ENCODE measurements at places on chromosomes 6 and 20.
A peak's percentile ranks its signal among the peaks of the same experiment; 100 is the strongest.

GRCh38 chr6:127518710-127519468 is at the start of gene MTCL3:
Gene MTCL3 (minus strand): TSS chr6:127519335.
- DNase-seq: peak; percentile 66

DNA sequence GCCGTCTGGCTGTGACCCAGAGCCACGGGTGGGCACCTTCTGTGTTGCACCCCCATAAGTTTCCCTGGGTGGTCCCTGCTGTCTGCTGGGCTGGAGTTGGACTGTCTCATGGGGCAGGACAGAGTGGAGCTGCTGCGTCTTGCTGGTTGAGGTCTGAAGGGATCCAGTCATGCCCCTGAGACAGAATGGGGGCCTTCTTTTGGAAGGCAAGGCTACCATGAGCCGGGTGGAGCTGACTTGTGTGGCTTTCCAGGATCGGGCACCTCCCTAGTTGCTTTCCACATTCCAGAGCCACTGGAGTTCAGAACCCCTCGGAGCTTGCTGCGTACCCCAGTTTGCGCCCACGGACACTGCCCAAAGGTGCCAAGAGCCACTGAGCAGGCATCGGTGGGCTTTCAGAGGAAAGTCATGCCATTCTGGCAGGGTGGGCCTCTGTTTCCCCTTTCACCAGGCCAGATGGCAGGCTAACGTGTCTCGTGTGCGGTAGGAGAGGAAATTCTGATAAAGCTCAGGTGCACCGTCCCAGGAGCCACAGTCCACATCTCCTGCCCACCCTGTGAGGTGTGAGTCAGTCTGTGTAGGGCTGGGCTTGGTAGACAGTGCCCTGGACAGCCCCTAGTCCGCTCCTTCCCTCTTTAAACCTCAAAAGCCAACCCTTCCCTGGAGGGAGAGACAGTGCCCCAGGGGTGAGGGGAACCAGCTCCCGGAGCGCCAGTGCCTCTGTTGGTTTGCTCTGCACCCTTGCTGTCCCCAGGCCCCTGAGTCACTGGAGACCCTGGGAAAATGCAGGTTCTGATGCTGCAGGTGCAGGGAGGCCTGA is 125.3 kb downstream of the SYCP2 start:
- no peak for DNase-seq

DNA sequence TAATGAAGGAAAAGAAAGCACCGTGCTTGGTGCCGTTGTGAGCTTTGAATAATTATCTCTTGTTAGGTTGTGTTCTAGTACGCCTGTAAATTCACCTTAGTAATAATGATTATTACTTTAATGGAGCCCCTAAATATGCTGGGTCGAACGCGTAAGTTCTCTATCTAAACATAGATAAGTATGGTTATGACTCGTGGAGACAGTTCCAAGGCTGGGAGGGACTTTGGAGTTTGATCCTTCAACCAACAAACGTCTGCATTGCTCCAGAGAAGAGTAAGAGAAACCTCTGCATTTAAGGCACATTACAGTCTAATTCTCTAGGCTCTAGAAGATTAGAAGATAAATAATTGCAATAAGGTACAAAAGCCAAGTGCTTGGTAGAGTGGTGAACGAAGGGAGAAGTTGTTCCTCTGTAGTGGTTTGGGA is 514 bp downstream of the ACOT13 start:
- peak; percentile 28 for DNase-seq

DNA sequence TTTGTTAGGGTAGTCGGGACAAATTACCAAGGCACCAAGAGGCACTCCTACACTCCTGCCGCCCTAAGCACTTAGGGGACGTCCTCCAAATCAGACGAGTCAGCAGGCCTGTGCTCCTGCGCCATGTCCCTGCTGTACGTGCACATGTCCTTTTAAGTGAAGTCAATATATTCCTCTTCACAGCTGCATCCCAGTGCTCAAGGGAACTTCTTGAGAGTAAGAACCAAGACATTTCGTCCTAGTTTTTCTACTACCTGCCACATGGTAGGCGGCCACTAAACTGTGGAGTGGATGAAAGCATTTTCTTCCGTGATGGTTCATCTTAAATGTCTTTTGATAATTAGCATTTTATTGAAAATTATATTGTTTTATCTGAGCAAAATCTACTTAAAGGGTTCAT is 100.7 kb downstream of the RPP40 start:
- DNase-seq: no peak

- DNase-seq: peak; percentile 95
These were observed 53.7 kb downstream of the BMP7 start for GRCh38 chr20:57212534-57213276.

DNA sequence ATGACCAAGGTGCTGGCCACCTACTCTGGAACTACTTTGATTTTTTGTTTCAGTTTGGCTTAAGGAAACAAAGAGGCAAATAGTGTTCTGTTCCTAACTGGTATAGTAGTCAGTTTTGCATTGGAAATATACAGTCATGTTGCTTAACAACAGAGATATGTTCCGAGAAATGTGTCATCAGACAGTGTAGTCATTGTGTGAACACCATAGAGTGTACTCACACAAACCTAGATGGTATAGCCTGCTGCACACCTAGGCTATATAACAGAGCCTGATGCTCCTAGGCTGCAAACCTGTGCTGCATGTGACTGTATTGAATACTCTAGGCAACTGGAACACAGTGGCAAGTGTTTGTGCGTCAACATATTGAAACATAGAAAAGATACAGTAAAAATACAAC is 80.4 kb downstream of the ARID1B start:
- DNase-seq: peak; percentile 54

DNA sequence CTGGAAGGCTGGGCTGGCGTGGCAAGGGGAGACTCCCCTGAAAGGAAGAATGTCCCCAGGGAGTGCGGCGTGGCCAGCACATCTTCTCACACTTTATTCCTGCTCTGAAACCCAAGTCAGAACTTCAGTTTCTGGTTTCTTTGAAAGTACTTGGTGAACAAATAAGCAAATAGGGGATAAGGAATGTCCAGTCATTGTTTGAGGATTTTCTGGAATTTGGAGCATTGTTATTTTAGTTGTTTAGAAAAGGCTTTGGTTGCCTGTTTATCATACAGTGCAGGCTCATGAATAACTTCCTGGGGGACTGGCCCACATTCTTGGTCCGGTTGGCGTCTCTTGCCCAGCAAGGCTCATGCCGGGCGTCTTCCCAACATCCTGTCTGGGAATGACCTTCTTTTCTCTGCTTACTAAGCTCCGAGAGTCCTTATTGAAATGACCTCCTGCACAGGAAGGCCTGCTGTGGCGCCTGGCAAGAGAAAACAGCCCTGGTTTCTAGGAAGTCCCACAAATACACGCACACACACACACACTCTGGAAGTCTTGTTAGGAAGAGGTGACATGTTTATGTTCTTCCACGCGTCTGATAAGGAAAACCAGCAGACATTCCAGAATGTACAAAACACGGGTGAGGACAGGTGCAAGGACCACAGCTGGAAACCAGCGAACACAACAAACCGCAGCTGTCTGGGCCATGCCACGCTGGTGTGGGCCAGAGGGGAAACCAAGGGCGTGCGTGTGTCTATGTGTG is 71.9 kb downstream of the TMEM170B start:
- peak; percentile 98 for DNase-seq

GRCh38 chr6:122075084-122075838 is 324.2 kb upstream of the HSF2 start:
- DNase-seq: no peak

DNA sequence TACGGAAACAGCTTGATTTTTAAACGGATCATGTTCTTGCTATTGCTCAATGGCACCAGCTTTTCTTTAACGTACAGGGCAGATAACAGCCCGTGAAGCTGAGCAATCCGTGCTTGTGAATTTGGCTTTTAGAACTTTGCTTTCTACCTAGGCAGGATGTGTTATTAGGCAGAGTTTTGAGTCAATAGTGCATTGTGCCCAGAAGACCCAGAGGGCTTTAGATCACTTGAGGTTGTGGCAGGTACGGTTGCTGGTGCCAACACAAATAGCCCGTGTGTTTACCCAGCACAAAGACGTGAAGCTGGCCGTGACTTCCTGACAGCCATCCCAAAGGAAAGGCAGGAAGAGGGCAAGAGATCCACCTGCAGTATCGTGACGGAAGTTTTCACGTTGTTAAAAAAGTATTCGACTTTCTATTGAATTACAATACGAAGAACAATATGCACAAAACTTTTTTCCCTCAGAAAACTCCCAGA is 117.4 kb upstream of the FRMD1 start:
- DNase-seq: no peak

DNA sequence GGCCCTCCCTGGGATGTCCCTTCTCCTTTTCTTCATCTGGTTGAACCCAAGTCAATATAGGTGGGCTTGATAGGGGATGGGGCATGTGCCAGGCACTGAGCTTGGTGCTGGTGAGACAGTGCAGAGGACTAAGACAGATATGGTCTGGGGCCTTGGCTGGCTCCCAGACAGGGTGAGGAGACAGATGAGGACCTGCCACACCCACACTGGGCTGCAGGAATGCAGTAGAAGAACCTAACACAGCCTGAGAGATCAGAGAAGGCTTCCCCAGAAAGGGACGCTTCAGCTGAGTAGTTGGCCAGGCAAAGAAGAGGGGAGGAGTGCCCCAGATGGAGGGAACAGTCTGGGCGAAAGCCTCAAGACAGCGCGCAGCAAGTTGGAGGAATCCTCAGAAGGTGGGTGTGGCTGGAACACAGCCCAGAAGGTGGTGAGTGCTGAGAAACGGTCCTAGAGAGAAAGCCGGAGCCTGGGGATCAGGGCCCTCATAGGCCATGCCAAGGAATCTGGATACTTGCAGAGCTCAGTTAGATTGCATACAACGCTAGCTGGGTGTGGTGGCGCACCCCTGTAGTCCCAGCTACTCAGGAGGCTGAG is 26.4 kb downstream of the CD40 start:
- no peak for DNase-seq

DNA sequence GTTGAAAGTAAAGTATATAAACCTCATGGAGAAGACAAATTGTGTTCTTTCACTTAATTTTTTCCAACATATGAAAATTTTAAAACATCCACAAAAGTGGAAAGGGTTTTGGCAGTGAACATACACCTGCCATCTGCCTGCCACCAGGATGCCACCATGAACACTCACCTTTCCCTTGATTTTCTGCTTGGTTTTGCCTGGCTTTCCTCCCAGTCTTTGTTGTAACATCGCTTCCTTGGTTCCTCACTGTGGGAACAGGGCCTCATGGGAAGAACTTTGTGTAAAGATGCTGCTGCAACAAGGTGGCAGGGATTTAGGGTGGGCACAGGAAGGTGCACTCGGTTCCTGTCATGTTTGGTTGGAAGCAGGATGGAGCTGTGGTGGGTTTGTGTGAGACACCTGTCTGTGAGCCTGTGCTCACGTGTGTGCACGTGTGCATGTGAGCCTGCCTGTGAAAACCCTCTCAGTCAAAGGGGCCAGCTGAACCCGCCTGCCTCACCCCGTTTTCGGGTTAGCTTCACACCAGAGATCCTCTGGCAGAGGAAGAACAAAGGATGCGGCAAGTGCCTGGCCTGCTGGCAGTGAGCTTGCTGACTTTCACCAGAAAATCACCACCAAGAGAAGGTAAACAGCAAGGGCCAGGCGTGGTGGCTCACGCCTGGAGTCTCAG is 11.0 kb upstream of the RBM38 start:
- no peak for DNase-seq

- DNase-seq: no peak
These were observed 884.5 kb upstream of the GJE1 start for GRCh38 chr6:141248021-141248799.

DNA sequence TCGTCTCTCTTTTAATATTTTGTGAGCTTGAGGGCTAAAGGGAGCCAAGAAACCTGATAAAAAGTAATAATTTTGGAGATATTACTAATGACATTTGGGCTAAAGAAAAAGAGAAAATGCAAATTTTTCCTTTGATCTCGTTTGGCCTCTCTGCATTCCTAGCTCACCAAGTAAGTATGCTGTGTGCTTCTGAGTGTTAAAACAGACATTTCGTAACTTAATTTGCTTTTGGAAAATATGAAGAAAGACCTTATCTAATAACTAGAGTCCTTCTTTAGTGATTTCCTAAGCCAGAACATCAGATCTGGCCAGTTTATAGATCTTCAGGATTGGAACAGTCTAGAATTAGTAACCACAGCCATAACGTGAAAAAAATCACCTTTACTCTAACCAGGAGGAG is 872.9 kb upstream of the SLC35B3 start:
- DNase-seq: no peak

DNA sequence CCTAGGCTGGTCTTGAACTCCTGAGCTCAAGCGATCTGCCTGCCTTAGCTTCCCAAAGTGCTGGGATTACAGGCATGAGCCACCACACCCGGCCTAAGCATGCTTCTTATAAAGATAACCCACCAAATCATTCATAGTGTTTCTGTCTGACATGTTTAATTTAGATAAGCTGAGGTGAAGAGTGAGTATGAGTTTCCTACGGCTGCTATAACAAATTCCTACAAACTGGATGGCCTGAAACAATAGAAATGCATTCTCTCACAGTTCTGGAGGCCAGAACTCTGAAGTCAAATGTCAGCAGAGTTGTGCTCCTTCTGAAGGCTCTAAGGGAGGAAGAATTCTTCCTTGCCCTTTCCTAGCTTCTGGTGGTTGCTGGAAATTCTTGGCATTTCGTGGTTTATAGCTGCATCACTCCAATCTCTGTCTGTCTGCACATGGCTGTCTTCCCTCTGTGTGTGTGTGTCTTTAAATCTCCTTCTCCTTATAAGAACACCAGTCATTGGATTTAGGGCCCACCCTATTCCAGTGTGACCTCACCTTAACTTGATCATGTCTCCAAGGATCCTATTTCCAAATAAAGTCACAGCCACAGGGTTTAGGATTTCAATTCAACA is 29.9 kb downstream of the MAPK13 start:
- DNase-seq: peak; percentile 22

GRCh38 chr20:57417051-57417689 is 26.0 kb downstream of the RBM38 start:
- no peak for DNase-seq

DNA sequence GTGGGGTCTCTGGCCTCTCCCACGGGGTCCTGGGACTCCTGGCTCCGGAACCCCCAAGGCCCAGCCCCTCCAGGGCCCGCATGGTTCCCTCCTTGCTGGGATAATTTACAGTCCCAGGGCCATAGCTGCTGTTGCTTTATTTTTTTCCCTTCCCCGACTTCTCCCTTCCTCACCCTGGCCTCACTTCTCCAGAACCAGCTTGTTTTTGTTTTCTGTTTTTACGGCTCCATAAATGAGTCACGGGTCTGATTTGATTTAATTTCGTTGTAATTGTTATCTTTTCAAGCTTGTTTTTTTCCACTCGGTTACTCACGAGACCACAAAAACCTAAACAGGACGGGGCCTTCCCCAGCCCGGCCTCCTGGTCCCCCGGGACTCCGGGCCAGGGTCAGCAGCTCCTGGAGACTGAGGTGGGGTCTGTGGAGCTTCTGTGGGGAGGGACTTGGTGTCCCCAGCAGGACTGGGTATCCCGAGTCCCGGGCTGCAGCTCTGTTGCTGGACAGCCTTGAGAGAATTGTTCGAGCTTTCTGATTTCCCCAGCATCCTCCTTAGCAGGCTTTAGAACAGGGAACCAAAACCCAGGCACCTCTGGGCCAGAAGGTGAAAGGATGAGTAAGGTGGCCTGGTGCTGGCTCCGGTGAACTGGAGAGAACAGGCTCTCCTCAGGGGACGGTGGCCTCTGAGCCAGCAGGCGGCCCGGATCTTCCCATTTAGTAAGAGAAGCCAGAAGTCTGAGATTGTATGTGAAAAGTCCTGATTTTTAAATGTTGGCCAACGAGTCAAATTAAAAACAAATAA is 94.9 kb downstream of the CEBPB start:
- DNase-seq: peak; percentile 91
